ENCODE measurements at places on chromosomes 6 and 20.

DNA sequence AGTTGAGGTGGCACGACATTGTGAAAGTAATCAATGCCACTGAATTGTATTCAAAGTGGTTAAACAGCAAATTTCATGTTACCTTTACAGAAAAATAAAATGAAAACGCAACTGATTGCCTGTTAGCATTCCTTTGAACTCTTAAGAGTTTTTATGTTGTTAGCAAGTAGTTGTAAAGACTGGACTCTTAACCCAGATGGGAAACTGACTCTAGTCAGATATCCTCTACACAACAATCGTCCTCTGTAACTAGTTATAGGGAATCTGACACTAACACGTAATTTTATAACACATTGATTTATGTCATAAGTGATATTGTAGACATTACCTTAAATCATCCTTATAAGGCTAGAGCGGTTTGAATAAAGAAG lies 3.0 kb upstream of the FBXO9 start:
- no peak for DNase-seq

- DNase-seq: no peak
Observed at GRCh38 chr20:25280051-25280573, 32.2 kb downstream of the PYGB start.

- DNase-seq: no peak
Observed at GRCh38 chr6:5667737-5668136, 339.0 kb downstream of the NRN1 start.

- DNase-seq: no peak
Observed at GRCh38 chr6:119454714-119455113, 105.2 kb upstream of the MAN1A1 start.

GRCh38 chr6:36605560-36606391 lies 11.6 kb downstream of the SRSF3 start:
- DNase-seq: no peak

DNA sequence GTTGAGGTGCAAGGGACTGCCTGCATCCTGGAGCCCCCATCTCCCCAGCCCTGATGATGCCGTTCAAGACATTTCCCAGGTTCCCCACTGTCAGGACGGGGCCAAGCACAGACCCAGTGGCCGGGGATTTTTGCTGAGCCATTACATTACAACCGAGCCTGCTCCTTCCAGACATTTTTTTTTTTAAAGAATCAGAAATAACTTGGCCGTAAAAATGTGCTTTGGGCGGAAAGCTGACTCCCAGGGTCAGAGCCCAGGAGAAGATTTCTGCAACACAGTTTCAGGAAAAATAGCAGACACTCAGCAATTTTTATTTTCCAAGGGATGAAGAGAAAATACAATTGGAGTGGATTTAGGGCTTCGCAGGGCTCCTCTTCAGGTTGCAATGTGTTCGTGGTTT lies 87.9 kb downstream of the LRFN2 start:
- no peak for DNase-seq

GRCh38 chr20:5829241-5829809 lies 79.1 kb downstream of the SHLD1 start:
- DNase-seq: no peak

- DNase-seq: peak; percentile 1
Observed at GRCh38 chr6:116616737-116617053, 416 bp downstream of the RSPH4A start.

GRCh38 chr20:51306521-51307358 lies 235.8 kb downstream of the NFATC2 start:
- peak; percentile 64 for DNase-seq

Measured in activated CD4-positive, alpha-beta T cell treated with anti-CD3 and anti-CD28 coated beads, Interleukin-2, amount 50 U/mL, for 4 hours (primary cell).